GM12878 (cell line): ENCODE measurements at places on chromosomes 6 and 20. TPM values are rescaled to one million over a fixed set of nuclear protein-coding genes. Genes with fewer than 3 reads are reported as not detected.

DNA sequence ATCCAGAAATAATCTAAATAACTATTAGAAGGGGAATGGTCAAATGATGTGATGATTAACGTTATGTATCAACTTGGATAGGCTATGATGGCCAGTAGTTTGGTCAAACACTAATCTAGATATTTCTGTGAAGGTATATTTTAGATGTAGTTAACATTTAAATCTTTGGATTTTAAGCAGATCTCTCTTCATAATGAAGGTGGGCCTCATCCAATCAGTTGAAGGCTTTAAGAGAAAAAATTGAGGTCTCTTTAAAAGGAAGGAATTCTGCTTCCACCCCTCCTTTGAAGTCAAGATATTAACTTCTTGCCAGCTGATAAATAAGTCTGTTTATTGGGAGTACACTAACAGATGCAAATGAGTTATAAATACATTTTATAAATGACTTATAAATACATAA, 760.0 kb upstream of the SLC35B3 start:
- no peak for DNase-seq
- H3K4me3 ChIP-seq, result no peak overlapping the region
- no peaks in the 10 kb centered on the region for H3K27me3 ChIP-seq

DNA sequence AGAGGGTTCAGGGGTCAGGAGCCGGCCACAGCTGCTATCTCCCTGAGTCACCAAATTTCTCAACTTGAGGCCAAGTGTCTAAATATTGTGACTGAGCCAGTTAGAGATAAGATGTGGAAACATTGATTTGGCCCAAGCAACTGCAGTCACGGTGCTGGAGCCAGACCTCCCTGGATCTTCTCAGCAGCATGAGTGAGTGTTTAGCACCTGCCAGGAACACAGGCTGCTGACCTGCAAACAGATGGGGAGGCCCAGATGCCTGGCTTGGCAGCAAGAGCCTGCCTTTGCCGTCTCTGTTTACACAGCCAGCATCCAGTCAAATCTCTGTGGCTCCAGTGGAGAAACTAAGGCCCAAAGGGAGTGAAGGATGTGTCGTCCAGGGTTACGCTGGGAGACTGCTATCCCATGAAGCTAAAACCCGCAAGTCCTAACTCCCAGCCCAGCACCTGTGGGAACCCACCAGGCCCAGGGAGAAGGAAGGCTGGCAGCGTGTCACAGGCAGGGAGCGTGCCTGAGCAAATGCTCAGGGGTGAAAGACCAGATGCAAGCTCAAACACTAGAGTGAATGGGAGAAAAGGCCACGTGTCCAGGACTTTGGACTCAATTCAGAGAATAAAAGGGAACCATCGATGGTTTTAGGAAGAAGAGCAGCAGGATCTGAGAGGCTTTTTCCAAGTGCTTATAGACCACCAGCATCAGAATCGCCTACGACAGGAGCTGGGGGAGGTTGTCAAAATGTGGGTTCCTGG, 15.9 kb upstream of the PTGIS start:
- H3K27ac ChIP-seq, result no peak overlapping the region
- no peaks in the 10 kb centered on the region for H3K36me3 ChIP-seq
- peaks cover 8% of the 10 kb centered on the region; the same call in 1 of the 2 replicates for H3K27me3 ChIP-seq
- no peaks in the 10 kb centered on the region for H3K4me1 ChIP-seq
- no peak for DNase-seq
- no peak overlapping the region for H3K4me3 ChIP-seq

GRCh38 chr6:124881898-124882578, 80.2 kb upstream of the RNF217 start:
- H3K4me1 ChIP-seq, result no peaks in the 10 kb centered on the region
- no peak overlapping the region for H3K27ac ChIP-seq
- H3K4me3 ChIP-seq, result no peak overlapping the region

DNA sequence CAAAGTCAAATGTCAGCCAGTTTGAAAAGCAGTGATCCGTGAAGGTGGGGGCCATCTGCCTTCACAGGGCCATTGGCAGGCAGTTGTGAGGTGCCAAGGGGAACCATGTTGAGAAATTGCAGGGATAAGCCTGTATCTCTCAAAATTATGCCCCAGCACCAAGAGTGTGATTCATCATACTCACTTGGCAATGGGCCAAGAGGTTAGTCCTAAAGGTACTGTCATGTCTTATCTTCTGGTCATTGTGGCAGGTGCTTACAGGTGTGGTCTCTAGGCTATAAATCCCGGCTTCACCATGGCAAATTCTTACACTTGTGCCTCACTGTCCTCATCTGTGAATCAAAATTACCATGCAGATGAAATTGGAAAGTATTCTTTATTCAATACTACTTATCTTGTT, 150.7 kb upstream of the LAMP5 start:
- no peaks in the 10 kb centered on the region for H3K4me1 ChIP-seq
- no peak overlapping the region for H3K4me3 ChIP-seq
- H3K27ac ChIP-seq, result no peak overlapping the region
- DNase-seq, result no peak
- H3K27me3 ChIP-seq, result peaks cover 3% of the 10 kb centered on the region

- no peak overlapping the region for H3K27ac ChIP-seq
- H3K36me3 ChIP-seq, result no peaks in the 10 kb centered on the region
- DNase-seq, result no peak
- peaks cover 3% of the 10 kb centered on the region; the same call in 1 of the 2 replicates for H3K27me3 ChIP-seq
- H3K4me3 ChIP-seq, result no peak overlapping the region
These were observed 40.1 kb downstream of the TRMT6 start for GRCh38 chr20:5910186-5910585.

DNA sequence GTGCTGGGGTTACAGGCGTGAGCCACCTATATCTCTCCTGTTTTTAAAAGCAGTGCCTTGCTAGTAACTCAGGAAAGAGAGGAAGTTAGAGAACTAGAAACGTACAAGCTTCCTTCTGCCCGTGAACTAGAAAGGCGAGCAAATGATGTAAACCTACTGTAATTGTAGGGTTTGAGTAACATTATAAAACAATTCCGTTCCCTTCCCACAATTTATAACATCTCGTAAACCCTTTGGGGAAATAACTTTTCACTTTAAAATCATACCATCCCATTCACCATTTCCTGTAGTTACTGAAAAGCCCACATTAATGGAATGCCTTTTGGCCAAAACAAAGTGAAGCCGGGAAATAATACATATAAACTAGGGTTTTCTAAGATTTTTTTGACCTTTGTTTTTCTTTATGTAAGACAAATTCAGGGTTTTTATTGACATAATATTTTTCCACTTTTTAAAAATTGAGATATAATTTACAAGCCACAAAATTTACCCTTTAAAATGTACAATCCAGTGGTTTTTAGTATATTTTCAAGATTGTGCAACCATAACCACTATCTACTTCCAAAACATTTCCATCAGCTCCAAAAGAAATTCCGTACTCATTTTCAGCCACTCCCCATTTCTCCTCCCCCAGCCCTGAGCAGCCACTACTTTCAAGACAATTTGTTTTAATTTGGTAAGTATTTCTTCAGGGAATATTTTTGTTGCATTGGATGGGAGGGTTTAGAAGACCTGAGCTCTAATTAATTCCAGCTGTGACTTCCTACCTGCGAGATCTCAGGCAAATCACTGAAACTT, 175.1 kb upstream of the PDE10A start:
- no peak overlapping the region for H3K4me3 ChIP-seq
- H3K36me3 ChIP-seq, result no peaks in the 10 kb centered on the region
- H3K4me1 ChIP-seq, result no peaks in the 10 kb centered on the region
- no peak overlapping the region for H3K27ac ChIP-seq

GRCh38 chr6:63395381-63395780, 75.6 kb upstream of the LGSN start:
- no peak overlapping the region for H3K4me3 ChIP-seq
- H3K27me3 ChIP-seq, result no peaks in the 10 kb centered on the region
- H3K4me1 ChIP-seq, result no peaks in the 10 kb centered on the region
- H3K27ac ChIP-seq, result no peak overlapping the region

DNA sequence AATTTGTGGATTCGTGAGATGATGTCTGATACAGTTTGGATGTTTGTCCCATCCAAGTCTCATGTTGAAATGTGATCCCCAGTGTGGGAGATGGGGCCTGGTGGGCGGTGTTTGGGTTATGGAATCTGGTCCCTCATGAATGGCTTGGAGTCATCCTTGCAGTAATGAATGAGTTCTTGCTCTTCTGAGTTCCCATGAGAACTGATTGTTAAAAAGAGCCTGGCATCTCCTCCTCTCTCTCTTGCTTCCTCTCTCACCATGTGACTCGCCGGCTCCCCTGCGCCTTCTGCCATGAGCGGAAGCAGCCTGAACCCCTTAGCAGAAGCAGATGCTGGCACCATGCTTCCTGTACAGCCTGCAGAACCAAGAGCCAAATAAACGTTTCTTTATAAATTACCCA, 30.5 kb upstream of the RPP40 start:
- no peak overlapping the region for H3K4me3 ChIP-seq
- no peak overlapping the region for H3K27ac ChIP-seq
- no peaks in the 10 kb centered on the region for H3K36me3 ChIP-seq
- peaks cover 3% of the 10 kb centered on the region; the same call in 1 of the 2 replicates for H3K4me1 ChIP-seq
- DNase-seq, result no peak
- no peaks in the 10 kb centered on the region for H3K27me3 ChIP-seq

DNA sequence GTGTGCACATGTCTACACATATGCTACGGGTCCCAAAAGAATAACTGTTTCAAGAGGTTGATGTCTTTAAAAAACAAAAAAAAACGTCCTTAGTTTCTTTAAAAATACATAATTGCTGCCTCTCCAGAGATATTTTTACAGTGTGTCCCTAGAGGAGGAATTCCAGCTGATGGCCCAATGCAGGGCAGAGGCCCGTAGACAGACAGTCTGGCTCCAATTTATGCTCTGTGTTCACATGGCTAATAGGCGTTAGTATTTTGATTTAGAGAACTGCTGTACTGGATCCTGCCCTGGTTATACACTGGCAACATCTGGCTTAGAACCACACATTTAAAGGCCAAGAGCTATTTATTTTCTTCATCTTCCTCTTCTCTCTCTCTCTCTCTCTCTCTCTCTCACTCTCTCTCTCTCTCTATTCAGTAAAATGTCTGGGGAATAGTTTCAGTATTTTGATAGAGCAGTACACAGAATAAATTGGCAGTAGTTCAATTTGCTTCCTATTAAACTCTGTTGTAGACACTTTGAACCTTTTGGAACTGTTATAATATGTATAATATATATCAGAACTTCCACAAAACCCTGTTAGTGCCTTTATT, 260.6 kb downstream of the EYA4 start:
- DNase-seq, result no peak
- H3K27me3 ChIP-seq, result no peaks in the 10 kb centered on the region
- H3K27ac ChIP-seq, result no peak overlapping the region
- H3K4me3 ChIP-seq, result no peak overlapping the region
- no peaks in the 10 kb centered on the region for H3K4me1 ChIP-seq

GRCh38 chr6:13511913-13512717, 24.7 kb upstream of the GFOD1 start:
- H3K4me3 ChIP-seq, result no peak overlapping the region
- no peaks in the 10 kb centered on the region for H3K27me3 ChIP-seq
- no peak overlapping the region for H3K27ac ChIP-seq

DNA sequence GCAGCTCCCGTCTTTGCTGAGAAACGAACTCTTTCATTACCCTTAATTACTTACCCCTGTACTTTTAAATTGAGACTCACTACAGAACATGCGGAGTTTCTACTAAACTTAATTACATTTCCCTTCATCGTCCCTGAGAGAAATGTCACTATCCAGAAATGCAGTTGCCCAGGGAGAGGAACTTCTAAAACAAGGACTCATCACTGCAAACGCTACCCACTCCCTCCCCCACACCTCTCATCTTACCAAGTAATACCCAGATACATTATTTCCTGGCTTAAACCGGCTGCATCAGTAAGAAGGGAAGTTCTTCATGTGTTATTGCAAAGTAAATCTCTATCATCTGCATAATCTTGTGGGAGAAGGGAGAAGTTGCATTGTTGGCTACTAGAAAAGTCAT, 138.3 kb downstream of the IPCEF1 start:
- peaks cover 15% of the 10 kb centered on the region for H3K36me3 ChIP-seq
- no peaks in the 10 kb centered on the region for H3K4me1 ChIP-seq
- no peak for DNase-seq
- H3K27ac ChIP-seq, result no peak overlapping the region
- no peaks in the 10 kb centered on the region; the same call in 1 of the 2 replicates for H3K27me3 ChIP-seq

Gene SAMD3
- polyA plus RNA-seq, result not detected in 2 replicates

GRCh38 chr20:37333848-37334318, 12.1 kb upstream of the SRC start:
- peaks cover 38% of the 10 kb centered on the region for H3K4me1 ChIP-seq
- no peaks in the 10 kb centered on the region for H3K27me3 ChIP-seq
- no peak overlapping the region for H3K27ac ChIP-seq
- no peak for DNase-seq

DNA sequence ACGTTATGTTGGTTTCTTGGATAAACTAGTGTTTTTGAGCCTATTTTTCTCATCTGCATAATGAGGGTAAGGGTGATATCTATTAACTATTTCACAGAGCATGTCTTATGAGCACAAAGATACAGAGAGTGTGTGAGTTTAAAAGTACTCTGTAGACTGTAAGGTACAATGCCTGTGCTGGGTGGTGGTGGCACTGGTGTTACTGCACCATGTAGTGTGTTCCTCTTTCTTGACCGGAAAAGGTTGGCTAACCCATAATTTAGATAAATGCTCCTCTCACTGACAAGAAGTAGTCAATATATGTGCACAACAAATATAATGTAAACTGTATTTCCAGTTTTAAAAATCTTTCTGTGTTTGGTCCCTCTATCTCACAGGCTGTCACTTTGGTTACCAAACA, 116.2 kb upstream of the MMS22L start:
- DNase-seq, result no peak
- H3K36me3 ChIP-seq, result no peaks in the 10 kb centered on the region
- no peak overlapping the region for H3K4me3 ChIP-seq

- no peaks in the 10 kb centered on the region for H3K36me3 ChIP-seq
- no peak for DNase-seq
- no peak overlapping the region for H3K4me3 ChIP-seq
- no peak overlapping the region for H3K27ac ChIP-seq
These were observed 78.6 kb downstream of the KIF13A start for GRCh38 chr6:17908831-17909230.
